Activated naive CD4-positive, alpha-beta T cell (primary cell): ENCODE measurements at places on chromosomes 6 and 20.

GRCh38 chr20:40689100-40689942 lies at the start of gene MAFB:
Gene MAFB, minus strand, starts transcription at chr20:40689236. Its CDS starts 386 bp downstream, at chr20:40688850.
- DNase-seq = no peak

- DNase-seq = no peak
These were observed 2.5 kb downstream of the GMNN start for GRCh38 chr6:24777227-24777626.

DNA sequence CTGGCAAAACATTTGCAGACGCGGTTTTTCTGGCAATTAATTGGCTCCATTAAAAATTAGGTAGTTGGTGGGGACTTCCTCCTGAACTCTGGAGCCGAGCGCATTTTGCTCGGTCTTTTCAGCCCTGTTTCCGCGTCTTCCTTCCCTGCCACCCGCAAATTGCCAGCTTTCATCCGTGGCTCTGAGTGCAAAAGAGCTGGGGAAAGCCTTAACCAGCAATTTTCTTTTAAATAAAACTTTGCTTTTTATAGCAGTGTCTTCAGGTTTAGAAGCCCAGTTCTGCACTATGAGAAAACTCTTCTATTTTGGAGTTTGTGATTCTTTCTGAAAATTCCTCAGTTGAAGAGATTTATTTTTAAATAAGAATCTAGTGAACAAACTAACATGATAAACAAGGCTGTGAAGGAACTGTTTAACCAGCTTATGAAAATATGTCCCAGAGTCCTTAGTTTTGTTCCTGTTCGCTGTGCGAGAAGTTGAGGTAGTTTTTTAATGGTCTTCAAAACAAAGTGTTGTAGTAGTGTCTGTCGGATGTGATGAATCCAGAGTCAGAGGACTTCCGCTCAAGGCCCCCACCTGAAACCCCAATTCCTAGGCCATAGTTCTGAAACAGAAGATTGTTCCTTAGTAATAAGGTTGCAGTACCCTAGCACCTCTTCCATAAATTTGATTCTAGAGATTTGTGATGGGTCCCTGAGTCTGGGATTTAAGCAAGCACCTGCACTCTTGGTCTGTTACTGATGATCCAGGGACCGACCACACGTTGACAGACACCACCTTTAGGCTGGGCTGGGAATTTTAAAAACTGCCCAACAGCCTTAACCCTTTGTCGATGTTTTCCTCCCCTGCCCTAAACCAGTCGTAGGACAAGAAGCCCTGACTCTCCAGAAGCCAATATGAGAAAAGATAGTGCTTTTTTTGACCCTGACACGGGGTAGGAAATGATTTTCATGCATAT lies 950 bp downstream of the KCTD20 start:
- no peak for DNase-seq

GRCh38 chr6:41573985-41574384 lies 27.8 kb downstream of the FOXP4 start:
- no peak for DNase-seq

GRCh38 chr6:80098392-80098791 lies 8.1 kb upstream of the BCKDHB start:
- DNase-seq = no peak

DNA sequence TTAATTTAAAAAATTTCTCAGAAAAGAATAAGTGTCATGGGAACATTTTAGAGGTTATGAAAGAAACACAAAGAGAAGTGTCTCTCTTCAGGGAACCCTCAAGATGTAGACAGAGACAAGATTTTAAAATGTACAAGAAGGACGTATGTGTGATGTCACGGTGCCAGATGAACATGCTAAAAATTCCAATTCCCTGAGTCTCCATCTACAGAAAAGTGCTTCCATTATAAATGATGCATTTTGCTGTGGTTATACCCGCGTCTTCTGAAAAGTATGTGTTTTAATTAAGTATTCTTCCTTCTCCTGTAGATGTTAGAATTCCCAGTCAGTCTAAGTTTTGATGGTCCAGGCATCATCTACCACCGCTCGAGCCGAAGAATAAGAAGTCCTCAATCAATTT lies 489.1 kb downstream of the PREX1 start:
- no peak for DNase-seq

- no peak for DNase-seq
These were observed 861.3 kb downstream of the QKI start for GRCh38 chr6:164275773-164276172.

DNA sequence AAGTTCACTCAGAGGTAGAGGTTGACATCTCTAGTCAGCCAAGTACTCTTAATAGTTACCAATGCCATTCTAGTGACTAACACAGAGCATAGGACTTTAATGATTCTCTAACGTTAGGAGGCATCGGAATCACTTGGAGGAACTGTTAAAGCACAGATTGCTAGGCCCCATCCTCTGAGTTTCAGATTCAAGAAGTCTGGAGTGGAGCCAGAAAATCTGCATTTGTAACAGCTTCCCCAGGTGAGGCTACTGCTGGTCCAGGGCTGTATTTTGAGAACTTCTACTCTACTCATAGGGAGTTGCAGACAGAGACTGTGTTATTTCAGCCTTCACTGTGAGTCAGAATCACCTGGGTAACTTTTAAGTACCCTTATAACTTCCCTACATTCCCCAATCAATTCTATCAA lies 5.7 kb downstream of the LMBRD1 start:
- no peak for DNase-seq

- no peak for DNase-seq
These were observed 733.0 kb downstream of the GRIK2 start for GRCh38 chr6:102126488-102126887.

DNA sequence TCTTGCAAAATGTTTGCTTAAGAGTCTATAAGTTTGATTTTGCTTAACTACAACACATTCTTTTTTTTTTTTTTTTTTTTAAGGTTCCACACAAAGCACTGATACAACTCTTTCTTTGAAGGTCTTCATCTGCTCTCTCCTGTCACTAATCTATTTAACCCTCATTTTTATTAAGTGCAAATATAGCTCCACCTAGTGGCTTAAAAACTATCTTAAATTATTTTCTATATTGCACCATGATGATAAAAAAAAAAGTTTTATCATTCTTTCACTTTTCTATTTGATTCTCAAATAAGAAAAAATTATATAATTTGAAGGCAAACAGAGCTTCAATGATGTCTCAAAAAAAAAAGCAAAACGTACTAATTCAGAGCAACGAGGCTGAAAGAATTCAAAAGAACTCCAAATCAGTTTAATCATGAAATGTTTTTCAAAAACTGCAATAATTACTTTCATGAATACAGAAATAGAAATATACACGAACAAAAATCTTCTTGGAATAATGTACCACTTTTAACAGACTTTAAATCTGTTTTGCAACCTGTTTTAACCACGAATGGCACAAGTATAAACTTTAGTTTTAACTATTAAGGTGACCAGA lies 12.8 kb downstream of the ESF1 start:
- DNase-seq = no peak

DNA sequence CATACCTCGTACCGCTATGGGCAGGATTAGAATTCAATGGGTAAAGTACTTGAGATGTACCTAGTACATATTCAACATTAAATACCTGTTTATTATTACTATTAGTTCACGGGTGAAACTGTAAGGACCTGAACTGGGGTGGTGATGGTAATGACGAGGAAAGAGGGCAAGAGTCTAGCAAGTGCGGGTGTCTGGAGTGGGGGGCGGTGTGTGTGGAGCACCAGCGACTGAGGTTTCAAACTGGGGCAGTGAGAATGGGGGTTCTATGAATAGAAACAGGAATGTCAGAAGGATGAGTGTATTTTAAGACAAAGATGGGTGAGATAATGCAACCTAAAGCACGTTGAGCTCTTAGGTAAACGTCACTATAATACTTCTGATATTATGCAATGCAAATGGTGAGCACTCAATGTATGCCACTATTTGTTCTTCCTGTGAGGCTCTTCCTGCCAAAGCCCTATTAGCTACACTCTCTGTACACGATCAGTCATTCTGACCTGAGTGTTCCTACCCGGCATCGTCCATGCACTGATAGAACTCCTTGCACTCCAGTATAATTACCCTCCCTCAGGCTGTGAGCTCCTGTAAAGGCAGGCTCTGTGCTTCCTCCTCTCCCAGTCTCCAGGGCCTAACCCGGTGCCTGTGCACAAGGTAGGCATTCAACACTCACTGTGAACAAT lies 55.0 kb downstream of the ALDH5A1 start:
- no peak for DNase-seq

- DNase-seq = no peak
These were observed 26.5 kb downstream of the SULF2 start for GRCh38 chr20:47758517-47759450.

DNA sequence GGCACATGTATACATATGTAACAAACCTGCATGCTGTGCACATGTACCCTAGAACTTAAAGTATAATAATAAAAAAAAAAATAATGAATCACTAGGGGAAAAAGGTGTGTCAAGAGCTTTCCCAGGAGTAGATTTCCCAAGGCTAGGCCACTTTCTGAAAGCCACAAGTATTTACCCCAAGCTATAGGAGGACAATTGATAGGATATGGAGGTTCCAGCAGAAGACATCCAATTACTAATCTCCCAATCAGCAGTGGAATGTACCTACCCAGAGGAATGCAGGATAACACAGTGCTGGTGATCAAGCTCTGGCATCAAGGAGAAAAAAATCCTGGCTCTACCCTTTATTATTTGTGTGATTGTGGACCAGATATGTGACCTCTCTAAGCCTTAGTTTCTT lies 562.7 kb downstream of the RFPL4B start:
- no peak for DNase-seq

DNA sequence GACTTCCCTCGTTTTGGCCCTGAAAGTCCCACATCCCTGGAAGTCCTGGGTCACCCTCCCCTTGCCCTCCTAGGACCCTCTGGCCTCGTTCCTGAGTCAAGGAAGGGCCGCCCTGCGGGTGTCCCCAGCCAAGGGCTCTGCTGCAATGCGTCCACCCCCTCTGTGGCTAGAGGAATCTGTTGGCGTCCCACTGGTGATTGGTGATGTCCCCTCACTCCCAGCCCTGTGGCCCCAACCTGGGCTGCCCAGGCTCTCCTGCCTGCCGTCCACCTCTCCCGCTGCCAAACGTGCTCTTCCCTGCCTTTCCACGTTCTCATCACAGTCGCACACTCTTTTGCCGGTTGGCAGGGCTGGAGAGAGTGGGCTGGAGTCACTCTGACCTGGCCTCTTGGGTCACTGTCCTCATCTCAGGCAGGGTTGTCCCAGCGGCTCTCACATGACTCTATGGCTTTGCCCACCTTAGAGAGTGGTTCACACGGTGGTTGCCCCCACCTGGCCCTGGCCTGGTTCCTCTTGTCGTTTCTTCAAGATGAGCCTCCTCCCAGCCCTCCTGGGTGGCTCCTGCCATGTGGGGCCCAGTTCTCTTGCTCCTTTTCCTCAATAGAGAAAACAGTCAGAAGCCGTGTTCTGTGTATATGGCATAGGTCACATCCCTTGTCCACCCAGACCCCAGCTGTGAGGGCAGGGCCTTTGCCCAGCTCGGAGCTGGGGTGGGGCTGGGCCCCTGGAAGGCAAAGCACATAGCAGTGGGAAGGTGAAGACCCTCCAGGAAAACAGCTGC lies 100.9 kb downstream of the TMEM242 start:
- DNase-seq = no peak

GRCh38 chr6:148395583-148396101 lies 53.0 kb downstream of the SASH1 start:
- DNase-seq = no peak

GRCh38 chr6:106056746-106057390 lies 29.3 kb upstream of the PRDM1 start:
- no peak for DNase-seq

GRCh38 chr6:100126790-100127484 lies 132.9 kb upstream of the MCHR2 start:
- DNase-seq = no peak

GRCh38 chr20:35006531-35006971 lies 50.9 kb downstream of the MYH7B start:
- no peak for DNase-seq

GRCh38 chr20:3121271-3121911 lies 36.9 kb upstream of the AVP start:
- no peak for DNase-seq

DNA sequence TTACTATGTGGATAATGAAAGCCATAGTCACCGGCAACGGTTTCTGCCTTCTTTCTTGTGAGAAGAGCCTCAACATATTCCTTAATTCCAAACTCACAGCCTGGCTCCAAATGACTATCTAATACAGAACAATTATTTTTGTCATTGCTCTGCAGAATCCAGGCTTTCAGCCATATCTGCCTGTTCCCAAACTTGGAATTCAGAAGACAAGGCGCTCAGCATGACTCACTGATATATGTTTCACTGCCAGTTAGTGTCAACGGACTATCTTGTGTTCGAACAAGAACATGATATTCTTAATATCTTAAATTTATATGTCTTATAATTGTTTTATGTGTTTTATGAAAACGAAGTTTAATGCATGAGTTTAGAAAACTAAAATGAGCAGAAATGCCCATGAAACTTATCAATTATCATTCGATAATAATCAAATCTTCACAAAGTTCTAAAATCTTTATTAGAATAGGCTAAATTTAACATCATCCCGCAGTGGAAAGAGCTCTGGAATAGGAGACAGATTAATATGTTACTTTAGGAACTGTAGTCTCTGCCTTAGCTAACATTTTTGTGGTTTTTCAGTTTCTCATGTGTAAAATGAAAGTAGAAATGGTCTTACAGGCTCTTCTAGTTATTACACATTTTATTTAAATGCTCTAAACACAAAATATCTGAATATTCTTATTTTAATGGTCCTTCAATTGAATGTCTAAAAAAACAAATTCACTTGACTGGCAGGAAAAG lies 669.3 kb upstream of the GJE1 start:
- DNase-seq = no peak

DNA sequence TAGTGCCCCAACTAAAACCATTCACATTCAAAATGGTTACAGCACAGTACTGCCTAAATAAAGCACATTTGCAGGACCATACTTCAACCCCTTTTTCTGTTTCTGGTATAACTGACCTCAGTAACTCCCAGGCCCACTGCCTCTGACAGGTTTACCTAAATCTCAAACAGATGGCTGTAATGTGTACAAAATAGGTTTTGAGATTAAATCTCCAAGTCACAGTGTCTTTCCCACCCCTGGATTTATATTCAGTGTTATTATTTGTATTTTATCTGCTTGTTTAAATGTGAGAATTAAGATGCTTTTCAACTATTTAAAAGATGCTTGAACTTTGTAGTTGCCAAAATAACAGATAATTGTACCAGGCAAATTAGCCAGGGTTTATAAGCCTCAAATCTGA lies 4.7 kb upstream of the KIF6 start:
- DNase-seq = no peak

GRCh38 chr6:143078468-143079324 lies 18.0 kb downstream of the AIG1 start:
- DNase-seq = no peak

- no peak for DNase-seq
These were observed 57.0 kb downstream of the TULP4 start for GRCh38 chr6:158369241-158369640.

DNA sequence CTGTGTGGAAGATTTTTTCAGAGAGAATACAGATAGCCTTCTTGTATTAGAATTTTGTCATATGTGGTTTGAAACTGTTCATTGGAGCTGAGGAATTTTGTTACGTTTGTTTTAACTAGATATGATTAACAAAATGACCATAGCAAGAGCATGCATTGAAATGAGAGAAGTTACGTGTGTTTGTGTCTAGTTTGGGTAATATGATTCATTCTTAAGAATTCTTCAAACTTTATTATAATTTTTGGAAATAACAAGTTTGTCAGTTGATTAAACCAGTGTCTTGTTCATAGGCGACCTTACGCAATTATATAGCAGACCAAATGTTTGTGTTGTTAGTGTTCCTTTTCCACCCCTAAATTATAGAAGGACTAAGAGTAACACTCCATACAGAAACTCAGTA lies 5.5 kb downstream of the GMNN start:
- no peak for DNase-seq
